ENCODE measurements at places on chromosomes 4 and X.

- no peak for DNase-seq
Observed at GRCh38 chrX:132561483-132561882, 72.6 kb upstream of the MBNL3 start.

- no peak for DNase-seq
Observed at GRCh38 chr4:102104278-102104677, 241.0 kb downstream of the SLC39A8 start.

DNA sequence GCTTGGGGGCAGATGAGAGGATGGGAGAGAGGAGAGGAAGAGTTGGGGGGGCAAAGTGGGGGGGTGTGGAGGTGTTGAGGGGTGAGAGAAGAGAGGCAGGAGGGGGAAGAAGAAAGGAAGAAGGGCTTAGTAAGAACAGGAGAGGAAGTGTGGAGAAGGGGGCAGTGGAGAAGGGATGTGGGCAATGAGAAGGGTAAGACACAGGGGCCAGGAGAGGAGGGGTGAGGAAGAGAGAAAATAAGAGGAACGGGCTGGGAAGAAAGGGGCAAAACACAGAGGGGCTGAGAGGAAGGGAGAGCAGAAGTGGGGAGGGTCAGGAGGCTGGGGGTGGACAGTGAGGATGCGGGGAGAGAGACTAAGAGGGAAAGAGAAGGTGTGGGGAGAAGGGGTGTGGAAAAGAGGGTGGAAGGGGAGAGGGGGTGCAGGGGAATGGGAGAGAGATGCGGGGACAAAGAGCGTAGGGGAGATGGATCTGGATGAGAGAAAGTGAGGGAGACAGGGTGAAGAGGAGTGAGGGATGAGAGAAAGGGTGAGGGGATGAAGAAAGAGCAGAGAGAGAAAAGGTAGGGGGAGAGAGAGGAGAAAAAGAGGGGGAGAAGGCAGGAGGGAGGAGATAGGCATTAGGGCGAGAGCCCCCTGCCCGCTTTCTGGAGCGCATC is 12.9 kb downstream of the SH3KBP1 start:
- DNase-seq: no peak

GRCh38 chrX:140040386-140040785 is 75.1 kb upstream of the CXorf66 start:
- DNase-seq: no peak

DNA sequence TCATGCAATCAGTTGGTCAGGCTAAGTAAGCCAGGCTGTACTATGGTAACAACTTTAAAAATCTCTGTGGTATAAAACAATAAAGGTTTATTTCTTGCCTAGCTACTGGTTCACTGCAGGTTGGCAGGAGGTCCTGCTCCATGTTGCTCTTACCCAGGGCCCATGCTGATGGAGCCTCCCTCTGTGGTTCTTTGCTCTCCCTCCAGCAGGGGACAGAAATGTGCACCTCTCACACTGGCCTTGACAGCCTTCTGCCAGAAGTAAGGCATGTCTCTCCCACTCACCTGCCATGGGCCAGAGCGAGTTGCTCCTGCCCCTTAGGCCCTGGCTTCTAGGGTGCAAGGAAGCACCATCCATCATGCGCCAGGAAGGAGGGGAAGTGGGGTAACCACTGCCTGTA is 31.1 kb downstream of the CLDN22 start:
- DNase-seq: no peak

GRCh38 chrX:125193921-125194320 is 125.8 kb upstream of the TEX13C start:
- DNase-seq: no peak

DNA sequence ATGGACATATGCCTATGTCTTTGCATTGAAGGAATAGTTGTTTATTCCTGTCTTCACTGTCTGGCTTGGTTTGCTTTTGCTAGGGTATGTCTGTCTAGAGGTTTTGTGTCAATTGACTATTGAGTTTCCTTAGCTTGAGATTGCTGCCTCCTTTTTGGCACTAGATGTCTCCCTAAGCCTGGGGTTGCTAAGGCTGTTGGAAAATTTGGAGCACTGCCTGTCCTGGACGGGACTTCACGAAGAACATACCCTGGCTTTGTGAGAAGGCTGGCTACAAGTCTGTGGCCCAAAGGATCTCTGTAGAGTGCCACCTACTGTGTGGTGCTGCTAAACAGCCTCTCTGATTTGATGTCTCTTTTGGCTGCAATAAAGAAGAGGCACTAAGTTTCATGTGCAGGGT is 183.8 kb upstream of the NUDT10 start:
- no peak for DNase-seq

DNA sequence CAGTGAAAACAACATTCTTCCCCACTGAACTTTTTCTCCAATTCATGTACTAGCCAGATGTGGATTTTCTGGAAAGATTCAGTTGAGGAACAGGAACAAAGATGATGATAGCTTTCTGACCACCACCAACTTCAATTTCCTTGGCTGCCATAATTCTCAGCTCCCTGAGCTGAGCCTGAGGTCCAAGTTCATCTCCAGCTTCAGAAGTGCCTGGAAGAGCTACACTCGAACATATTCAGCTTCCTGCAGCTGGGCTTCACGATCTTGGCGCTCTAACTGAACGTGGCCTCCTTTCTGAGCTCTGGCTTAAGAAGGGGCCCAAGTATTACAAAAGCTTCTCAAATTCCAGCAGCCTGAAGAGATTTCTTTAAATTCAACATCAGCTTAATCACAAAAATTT is 83.9 kb downstream of the QDPR start:
- no peak for DNase-seq

GRCh38 chr4:87270144-87270543 is 49.7 kb upstream of the KLHL8 start:
- DNase-seq: no peak
